ENCODE measurements at places on chromosomes 5 and 9. TPM values are rescaled to one million over a fixed set of nuclear protein-coding genes. Genes with fewer than 3 reads are reported as not detected.

The MEF2C gene
- 4.7 TPM for total RNA-seq

The EGFLAM gene
- 4.7 TPM for total RNA-seq

The ADAMTS19 gene
- total RNA-seq: 36.3 TPM

The PKN3 gene
- 0.55 TPM for total RNA-seq

The IFNA2 gene
- not detected for total RNA-seq

The TMEM232 gene
- 3.4 TPM for total RNA-seq

The FAM81B gene
- not detected for total RNA-seq

The PDZD2 gene
- total RNA-seq: 0.43 TPM

The IRX4 gene
- total RNA-seq: not detected

The CDKN2B-AS1 gene
- total RNA-seq: 4.8 TPM

The OR1N1 gene
- not detected for total RNA-seq

The PCDHB10 gene
- total RNA-seq: 0.28 TPM

The PCDHGB1 gene
- total RNA-seq: 3.3 TPM

The MSX2 gene
- 1.1 TPM for total RNA-seq
